ENCODE measurements at places on chromosomes 6 and 20.

DNA sequence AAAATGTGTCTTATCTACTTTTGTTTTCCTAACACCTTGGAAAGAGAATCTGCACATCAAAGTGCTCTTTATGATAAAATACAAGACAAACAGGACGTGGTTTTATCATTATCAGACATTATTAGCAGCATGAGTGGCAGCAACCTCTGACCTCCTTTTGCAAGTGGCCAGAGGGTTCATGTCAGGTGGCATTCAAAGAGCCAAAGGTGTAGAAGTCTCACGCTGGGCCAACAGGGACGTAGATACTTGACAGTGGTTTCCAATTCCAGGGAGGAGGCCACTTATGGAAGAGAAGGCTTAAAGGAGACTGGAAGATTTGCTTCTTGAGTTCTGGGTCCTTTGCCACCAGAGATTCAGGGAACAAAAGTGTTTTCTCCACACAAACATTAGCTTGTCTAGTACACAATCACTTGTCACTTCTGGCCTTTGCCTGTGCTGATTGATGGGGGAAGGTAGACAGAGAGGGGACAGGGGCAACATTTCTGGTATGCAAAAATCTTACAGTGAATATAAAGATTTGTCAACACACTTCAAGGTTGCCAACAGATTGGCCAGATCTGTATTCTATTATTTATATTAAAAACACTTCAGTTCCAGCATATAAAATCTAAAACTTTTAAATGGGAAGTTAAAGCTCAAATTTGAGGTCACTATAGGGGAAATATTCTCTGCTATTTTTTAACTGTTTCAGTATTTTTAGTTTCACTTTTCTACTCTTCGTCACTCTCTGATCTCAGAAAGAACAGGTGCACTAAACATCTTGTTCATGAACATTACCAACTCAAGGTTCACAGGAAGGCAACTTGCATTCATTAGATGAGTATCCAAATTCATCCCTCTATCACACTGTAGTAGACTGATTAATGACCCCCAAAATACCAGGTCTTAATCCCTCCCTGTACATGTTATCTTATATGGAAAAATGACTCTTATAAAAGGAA is 52.1 kb upstream of the FBXO30 start:
- no peak for DNase-seq

DNA sequence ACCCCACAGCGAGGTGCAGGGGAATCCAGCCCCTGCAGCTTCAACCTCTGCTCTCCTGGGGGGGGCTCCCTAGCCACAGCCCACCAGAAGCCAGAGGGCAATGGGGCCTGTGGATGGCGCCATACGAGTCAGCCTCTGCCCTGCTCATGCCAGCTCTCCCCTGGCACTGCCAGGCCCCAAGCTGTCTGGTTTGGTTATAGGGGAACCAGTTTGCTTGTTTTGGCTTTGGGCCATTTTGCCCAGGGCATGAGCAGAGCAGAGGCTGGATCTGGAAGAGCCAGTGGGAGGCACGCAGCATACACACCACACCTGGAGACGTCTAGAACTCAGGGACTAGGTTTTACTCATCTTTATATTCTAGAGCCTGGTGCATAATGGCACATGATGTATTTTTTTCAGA is 66.7 kb upstream of the SLC22A16 start:
- DNase-seq, result no peak

DNA sequence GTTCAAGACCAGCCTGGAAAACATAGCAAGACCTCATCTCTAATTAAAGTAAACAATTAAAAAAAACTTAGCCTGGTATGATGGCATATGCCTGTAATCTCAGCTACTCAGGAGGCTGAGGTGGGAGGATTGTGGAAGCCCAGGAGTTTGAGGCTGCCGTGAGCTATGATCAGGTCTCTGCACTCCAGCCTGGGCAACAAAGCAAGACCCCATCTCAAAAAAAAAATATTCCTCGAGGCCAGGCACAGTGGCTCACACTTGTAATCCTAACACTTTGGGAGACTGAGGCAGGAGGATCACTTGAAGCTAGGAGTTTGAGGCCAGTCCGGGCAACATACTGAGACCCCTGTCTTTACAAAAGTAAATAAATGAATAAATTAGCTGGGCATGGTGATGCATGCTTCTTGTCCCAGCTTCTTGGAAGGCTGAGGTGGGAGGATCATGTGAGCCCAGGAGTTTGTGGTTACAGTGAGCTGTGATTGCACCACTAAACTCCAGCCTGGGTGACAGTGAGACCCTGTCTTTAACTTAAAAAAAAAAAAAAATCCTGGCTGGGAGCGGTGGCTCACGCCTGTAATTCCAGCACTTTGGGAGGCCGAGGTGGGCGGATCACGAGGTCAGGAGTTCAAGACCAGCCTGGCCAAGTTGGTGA is 9.3 kb upstream of the C2 start:
- DNase-seq, result no peak

- no peak for DNase-seq
Observed at GRCh38 chr20:7993238-7993637, 26.3 kb downstream of the TMX4 start.

GRCh38 chr6:501891-502601 is 110.5 kb downstream of the IRF4 start:
- no peak for DNase-seq

DNA sequence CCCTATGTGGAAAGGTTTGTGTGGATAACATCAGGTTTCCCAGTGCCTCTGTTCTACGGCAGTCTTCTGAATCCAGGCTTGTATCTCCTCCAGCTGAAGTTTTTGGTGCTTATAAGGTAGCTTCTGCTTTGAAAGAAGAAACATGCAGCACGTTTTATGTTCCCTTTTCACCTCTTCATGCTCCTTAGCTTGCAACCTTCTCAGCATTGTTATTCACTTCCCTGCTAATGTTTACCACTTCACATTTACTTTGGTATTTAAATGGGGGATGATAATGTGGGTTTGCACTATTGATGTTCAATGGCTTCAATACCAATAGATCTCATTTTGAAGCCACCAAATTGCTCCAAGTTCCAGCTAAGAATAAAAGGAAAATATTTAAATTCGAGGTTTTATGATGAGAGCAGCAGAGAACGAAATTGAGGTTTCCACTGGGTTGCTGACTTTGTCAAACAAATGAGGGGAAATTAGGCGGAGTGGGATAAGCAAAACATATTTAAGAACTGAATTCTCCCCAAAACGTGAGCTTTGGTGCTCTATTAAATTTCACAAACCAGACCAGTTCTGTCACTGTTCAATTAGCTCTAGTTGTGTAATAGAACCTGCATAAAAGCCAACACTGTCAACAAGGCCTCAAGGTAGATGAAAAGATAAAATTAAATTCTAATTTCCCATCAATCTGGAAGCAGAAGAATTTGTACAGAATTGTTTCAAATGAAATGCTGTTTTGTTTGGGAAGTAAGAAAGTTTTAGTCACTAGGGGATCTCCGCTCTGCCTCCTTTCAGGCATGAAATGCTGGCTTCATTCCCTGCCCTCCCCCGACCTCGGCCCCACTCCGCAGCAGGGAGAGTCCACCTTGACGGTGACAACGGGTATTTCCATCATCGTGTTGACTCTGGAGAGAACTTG is 1.4 kb downstream of the IL22RA2 start:
- DNase-seq, result no peak

- DNase-seq, result no peak
Observed at GRCh38 chr6:36033935-36034334, 6.3 kb downstream of the MAPK14 start.

Data from hypothalamus (tissue), 51 donors.